ENCODE measurements at places on chromosomes 7 and 10.
A peak's percentile ranks its signal among the peaks of the same experiment; 100 is the strongest.

- DNase-seq, result no peak
Observed at GRCh38 chr7:11701829-11702560, 130.0 kb downstream of the THSD7A start.

GRCh38 chr7:155955367-155955635 lies 143.0 kb upstream of the SHH start:
- DNase-seq, result no peak

DNA sequence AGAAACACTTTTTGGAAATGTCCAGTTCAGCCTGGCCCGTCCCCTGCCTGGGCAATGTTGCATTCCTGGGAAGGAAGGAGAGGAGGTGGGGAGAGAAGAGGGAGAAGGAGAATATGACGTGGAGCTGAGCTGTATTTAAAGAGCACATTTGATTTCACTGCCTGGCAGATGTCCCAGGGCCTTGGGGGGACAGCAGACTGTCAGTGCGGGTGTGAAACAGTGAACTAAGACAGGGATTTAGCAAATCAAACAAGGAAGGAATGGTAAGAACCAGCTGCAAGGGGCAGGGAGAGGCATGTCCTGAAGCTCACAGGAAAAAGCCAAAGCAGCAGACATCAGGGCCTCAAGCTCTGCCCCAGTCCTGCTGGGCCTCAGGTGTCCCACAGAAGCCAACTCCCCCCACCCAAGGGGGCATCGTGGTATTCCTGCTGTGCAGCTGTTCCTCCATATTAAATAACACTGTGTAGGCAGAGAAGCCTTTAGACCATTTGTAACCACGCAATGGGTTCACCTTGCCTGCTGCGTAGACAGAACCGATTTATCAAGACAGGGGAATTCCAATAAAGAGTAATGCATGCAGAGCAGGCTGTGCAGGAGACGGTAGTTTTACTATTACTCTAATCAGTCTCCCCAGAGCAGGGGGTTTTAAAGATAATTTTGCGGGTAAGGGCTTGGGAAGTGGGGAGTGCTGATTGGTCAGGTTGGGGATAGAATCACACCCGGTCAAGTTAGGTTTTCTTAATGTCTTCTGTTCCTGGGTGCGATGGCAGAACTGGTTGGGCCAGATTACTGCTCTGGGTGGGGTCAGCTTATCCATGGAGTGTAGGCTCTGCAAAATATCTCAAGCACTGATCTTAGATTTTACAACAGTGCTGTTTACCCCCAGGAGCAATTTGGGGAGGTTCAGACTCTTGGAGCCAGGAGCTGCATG lies 18.3 kb downstream of the LEP start:
- DNase-seq, result no peak

DNA sequence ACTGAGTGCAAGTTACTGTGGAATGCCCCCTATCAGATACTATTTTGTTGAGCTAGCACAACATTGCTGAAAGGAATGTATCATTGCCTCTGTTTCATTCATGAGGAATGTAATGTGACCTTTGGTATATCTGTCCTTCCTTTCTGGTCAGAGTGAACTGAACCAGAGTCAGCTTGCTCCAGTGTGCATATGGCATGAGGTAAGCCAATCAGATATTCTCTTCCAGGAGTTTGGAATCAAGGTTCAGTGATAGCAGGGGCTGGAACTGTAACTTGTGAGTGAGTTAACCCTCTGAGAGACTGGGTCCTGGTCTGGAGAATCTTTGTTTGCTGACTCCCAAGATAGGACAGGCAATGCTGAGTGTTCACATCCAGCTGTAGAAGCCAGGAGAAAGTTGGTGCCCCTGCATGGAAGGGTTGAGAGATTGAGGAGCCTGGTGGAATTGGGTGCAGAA lies 45.3 kb upstream of the OSBPL3 start:
- no peak for DNase-seq

GRCh38 chr10:124221356-124222317 lies 128.2 kb upstream of the CHST15 start:
- DNase-seq, result no peak

DNA sequence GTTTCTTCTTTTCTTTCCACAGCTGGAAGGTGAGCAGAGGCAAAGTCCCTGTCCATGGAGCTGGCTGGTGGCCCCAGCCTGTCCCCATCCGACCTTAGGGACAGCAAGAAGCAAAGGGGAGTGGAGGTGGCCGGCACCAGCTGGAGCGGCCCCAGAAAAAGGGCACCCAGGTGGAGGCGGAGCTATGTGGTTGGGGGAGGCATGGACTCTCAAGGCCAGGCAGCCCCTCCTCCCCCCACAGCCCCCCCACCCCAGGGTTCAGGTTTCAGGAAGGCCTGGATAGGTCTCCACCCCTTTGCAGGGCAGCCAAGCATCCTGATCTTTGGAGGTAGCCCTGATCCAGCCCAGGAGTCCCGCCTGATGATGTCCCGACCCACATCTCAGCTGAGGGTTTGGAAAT lies at the start of gene SSC4D:
TSS of gene SSC4D (minus strand) at position 161 of the 400 bp plus-strand sequence. CDS start 5,258 bp downstream, outside the sequence.
- DNase-seq, result no peak

DNA sequence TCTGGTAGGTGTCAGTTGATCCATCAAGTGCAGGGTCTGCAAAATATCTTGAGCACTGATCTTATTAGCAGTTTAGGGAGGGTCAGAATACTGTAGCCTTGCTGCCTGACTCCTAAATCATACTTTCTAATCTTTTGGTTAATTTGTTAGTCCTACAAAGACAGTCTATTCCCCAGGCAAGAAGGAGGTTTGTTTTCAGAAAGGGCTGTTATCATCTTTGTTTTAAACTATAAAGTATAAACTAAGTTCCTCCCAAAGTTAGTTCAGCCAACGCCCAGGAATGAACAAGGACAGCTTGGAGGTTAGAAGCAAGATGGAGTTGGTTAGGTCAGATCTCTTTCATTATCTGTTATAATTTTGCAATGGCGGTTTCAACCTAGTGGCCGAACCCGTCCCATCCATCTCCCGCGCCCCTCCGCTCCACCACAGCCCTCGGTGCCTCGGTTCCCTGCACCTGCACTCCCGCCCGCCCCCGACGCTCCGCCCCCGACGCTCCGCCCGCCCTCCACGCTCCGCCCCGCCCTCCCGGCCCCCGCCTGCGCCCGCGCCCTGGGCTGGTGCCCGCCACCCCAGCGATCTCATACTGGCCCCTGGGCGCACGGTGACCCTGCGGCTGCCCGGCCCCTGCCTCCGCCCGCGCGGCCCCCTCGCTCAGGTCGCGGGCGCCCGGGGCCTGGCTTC lies at the start of gene ADCK2:
TSS of gene ADCK2 (plus strand) at position 564 of the 681 bp plus-strand sequence. CDS start 386 bp downstream, outside the sequence.
- DNase-seq, result peak; percentile 68
